GM10248 (cell line): ENCODE measurements at places on chromosomes 12 and 14.

GRCh38 chr14:90756755-90757345 is 59.4 kb downstream of the TTC7B start:
- no peak for DNase-seq

DNA sequence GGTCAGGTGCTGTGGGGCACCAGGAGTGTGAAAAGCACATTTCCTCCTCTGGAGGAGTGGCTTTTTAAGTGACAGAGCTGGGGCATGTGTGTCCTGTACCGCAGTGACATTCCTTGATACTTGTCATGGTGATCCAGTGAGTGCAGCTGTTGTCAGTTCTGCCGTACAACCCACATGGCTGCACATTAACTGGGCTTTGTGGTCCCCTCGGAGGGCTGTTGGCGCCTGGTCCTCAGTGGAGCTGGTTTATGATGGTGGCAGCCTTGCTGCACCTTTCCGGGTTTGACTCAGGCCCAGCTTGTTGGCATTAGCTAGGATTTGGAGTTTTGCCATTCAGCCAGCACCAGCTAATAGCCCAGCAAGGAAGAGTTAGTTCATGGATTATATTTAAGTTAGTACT is 77.0 kb downstream of the SLC25A47 start:
- no peak for DNase-seq

DNA sequence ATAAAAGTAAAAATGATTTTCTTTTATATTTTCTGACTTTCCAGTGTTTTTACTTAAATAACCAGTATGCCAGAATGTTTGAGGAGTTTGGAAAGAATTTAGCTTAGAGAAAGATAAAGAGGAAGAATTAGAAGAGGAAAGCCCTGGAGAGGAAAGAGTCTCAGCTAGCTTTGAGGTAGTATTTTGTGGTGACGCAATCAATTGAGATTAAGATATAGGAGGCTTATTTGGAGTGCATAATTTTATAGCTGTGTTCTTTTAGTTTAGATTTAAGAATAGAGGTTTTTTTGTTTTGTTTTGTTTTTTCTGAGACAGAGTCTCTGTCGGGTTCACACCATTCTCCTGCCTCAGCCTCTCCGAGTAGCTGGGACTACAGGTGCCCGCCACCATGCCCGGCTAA is 18.1 kb downstream of the CLEC2B start:
- DNase-seq = no peak

DNA sequence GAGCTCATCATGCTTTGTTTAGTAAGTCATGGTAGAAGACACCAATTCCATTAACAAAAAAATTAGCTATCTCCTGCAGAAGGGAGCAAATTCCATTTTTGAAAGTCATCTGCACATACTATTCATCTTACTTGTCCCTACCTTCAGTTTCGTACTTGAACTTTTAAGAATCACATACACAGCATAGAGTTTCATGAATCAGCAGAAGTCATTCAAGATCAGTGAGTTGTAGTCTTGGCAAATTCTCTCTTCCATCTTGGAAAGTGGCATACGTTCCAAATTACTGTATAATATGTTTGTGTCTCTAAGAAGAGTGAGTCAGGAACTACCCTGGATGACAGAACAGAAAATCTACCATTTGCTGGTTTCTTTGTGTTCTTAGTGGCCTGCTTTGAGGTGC is 14.1 kb downstream of the VRK1 start:
- no peak for DNase-seq

DNA sequence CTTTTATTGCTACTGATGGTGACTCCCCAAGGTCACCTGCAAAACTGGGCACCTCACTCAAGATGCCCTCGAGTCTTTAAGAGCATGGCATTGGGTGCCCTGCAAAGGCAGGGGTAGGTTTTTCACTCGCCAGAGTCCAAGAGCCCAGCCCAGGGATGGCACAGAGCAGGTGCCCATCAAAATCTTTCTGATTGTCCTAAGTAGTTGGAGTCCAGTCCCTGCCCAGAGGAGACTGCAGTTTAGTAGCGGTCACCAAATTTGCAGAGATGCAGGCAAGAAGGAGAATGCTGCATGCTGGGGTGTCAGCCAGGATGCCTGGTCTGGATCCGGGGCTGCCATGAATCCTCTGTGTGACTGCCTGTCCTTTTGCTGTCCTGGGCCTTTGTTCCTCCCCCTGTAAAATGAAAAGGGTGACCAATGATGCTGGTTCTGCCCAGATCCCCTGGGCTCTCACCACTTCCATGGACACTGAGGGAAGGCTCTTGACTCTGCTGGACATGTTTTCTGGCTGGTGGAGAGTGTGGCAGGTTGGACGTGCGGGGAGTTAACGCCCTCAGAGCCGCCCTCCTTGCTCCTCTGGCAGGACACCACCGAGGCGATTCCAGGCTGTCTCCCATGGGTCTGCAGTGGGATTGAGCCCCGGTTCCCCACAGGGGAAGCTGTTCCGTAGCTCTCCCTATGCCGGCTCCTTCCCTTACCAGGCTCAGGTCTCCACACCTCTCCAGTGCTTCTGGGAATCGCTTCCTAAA is 41.3 kb downstream of the DLK1 start:
- DNase-seq = no peak

DNA sequence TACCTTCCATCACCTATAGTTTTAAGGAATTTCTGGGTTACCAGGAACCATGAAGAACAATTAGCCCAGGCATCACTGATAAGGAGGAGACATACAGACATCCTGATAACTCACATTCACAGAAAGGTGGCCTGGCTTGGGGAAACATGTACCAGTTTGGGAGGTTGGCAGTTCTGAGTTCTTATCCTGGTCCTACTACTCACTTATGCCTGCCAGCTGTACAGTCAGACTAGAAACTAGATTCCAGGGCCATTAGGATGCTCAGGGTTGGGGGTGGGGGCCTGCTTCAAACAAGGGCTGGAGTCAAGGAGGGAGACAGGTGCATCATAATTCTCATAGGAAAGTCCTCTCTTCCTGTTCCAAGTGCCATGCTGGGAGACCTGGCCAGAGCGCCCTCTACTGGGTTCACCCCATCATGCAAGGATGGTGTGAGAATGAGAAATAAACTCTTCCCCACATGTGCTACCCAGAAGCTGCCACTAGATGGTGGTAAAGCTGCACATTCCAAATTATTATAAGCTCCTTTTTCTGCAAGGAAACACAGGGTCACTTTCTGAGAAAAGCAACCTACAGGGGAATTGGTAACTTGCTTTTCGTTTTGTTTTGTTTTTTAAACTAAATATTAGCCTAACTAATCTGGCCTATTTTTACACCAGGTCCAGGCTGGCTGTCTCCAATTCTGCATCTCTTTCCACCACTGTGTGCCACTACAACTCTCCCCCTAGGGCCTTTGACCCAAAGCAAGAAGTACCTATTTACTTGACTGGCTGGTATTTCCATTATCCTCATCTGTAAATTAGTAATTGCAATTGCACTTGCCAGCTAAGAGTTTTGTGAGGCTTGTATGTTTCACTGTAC is 14.5 kb downstream of the OAS2 start:
- DNase-seq = peak; percentile 67

GRCh38 chr12:20599757-20600156 is 95.4 kb upstream of the SLCO1C1 start:
- no peak for DNase-seq

GRCh38 chr12:66735275-66735674 is 56.4 kb upstream of the GRIP1 start:
- DNase-seq = no peak

DNA sequence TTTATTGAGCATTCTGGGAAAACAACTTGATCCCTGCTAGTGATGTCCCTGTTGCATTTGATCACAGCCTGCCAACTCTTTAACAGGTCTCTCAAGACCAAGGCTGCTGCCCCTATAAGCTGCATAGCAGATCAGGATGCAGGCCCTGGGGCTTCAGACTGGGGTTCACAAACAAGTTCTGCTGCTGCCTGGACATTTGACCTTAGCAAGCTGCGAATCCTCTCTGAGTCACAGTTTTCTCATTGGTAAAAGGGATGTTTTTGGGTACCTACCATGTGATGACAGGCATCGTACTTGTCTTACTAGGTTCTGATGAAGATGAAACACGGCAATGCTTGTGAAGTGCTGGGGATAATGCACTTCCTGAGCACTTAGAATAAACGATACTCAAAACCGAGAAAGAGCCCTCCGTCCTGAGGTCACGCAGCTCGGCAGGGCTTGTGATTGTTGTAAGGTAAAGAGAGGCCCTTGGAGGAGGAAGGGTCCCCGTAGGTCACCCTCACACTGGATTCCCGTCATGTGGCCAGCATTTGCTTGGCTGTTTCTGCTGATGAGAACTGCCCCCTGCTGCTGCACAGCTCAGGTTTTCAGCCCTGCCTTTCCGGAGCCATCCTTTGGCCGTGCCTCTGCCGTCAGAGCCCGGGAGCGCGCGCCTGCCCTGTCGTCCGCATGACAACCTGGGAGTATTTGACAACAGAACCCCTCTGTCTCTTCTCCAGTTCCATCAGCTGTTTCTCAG is 39.1 kb downstream of the TSPAN9 start:
- no peak for DNase-seq

DNA sequence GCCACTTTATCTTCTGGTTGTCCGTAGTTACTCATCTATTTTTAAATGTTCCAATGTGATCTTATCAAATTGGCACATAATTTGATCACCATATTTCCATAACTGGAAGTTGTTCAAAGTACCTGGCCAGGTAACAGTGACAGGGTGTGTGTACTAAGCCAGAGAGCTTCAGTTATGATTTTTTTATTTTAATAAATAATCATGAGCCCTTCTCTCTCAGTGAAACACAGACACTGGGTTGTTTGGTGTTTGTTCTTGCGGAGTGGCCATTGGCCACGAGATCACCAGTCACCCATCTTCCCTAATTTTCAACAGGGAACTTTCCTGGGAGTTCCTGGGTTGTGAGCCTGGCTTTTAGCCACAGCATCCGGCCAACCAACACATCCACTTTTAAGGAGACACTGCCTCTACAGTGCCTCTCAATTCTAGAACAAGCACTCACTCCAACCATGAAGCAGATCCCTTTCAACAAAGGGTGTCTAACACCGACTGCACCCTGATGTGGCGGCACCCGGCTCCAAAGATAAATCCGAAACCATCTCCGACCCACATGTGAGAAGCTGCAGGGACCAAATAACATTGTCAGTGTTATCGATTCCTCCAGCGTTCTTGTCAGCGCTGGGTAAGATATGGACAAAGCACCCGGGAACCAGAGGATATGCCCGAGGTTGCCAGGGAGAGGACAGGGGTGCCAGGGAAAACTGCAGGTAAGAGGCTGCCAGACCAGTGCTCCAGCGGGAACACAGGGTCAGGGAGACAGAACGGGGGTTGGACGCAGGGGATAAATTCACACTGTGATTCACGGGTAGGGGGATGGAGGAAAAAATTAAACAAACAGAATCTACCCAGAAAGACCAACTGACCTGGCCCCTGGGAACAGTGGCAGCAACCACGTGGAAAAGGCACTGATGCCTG is 49.9 kb downstream of the FOXN3 start:
- no peak for DNase-seq

GRCh38 chr14:74653386-74654138 is 41.5 kb upstream of the LTBP2 start:
- DNase-seq = no peak

DNA sequence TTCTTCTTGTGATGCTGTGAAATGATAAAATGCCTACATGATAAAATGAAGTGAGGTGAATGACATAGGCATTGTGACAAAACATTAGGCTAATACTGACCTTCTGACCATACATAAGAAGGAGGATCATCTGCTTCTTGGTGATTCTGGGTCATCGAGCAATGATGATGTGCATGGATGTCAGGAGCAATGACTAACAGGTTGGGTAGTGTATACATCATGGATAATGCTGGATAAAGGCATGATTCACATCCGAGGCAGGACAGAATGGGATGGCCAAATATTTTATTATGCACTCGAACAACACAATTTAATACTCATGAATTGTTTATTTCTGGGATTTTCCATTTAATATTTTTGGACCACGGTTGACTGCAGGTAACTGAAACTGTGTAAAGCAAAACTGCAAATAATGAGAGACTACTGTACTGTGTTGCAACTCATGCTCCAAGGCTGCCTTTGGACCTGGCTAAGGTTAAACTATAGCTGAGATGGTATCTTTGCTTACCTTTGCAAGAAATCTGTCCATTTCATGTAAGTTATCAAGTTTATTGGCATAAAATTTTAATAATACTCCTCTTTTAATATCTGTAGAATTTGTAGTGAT is 7.6 kb upstream of the SLC25A21 start:
- DNase-seq = no peak

GRCh38 chr14:94685681-94686485 is 73.7 kb downstream of the SERPINA3 start:
- DNase-seq = no peak

DNA sequence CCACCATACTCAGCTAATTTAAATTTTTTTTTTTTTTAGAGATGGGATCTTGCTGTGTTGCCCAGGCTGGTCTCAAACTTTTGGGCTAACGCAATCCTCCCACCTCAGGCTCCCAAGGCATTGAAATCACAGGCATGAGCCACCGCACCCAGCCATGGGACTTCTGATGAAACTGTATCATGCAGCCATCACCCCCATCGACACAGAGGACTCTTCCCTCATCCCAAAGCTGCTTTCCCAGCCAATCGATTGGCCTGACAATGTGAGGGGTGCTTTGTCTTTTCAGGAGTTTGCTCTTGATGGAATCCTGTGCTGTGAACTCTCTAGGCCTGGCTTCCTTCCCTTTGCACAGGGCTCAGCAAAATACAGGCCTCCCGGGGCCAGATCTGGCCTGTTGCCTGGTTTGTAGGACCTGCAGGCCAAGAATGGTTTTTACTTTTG is 59.6 kb upstream of the NCOR2 start:
- DNase-seq = no peak

DNA sequence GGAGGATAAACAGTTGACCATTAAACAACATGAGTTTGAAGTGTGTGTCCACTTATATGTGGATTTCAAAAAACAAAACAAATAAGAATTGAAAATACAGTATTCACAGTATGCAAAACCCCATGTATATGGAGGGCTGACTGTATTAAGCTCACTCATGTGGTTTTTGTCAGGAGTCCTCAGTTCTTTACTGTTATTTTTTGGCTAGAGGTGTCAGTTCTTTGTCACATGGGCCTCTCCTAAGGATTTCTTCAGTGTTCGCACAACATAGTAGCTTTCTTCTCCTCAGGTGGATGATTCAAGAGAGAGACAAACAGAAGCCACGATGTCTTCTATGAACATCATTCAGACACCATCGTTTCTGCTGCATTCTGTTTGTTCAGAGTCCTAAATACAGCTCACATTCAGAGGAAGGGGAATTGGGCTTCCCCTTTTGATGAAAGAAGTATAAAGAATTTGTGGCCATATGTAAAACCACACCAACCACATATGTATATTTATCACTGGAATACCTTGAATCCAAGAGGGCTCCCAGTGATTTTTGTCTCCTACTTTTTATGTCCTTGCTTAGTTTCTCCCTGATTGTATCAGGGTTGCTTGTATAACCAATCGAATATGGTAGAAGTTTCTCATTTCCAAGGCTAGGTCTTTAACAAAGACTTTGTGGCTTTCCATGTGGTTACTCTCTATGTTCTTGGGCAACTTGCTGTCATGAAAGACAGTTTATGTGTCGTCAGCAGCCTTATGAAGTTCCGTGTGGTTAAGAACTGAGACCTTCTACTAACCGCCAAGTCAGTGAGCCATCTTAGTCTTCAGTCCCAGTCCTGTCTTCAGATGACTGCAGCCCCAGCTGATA is 18.9 kb downstream of the MNAT1 start:
- peak; percentile 80 for DNase-seq

GRCh38 chr14:24815543-24815942 is 181.6 kb upstream of the GZMB start:
- DNase-seq = no peak

GRCh38 chr14:92470215-92470614 is 43.4 kb upstream of the RIN3 start:
- DNase-seq = no peak

- DNase-seq = no peak
Measured at GRCh38 chr14:57735276-57735675, 130.6 kb downstream of the SLC35F4 start.
